ENCODE measurements at places on chromosomes 7 and 10.

GRCh38 chr7:14698239-14698638, 204.3 kb downstream of the DGKB start:
- DNase-seq, result no peak

GRCh38 chr10:125052146-125052545, 108.2 kb downstream of the CTBP2 start:
- DNase-seq, result no peak

GRCh38 chr7:121109145-121109544, 120.6 kb downstream of the CPED1 start:
- no peak for DNase-seq

- DNase-seq, result no peak
These were observed 2.3 kb downstream of the GLRX3 start for GRCh38 chr10:130138479-130138866.

- no peak for DNase-seq
These were observed 39.2 kb upstream of the COL1A2 start for GRCh38 chr7:94355454-94355853.

DNA sequence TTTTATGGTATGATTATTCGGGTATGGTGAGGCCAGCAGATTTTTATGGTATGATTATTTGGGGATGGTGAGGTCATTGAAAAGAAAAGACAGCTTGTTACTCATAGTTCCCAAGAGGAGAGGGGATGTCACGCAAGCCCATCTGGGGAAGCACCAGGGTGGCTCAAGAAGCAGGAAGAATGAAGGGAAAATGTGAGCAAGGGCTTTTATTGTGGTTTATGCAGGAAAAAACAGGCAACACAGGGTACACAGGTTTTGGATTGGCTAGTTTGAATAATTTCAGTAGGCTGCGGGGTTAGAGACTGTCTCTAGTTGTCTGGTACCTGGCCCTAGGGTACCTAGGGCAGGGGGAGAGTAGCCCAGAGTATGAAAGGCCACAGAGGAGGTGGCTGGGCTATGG, 26.8 kb upstream of the DGKI start:
- DNase-seq, result no peak

- DNase-seq, result no peak
These were observed 30.3 kb upstream of the GRB10 start for GRCh38 chr7:50812841-50813475.

DNA sequence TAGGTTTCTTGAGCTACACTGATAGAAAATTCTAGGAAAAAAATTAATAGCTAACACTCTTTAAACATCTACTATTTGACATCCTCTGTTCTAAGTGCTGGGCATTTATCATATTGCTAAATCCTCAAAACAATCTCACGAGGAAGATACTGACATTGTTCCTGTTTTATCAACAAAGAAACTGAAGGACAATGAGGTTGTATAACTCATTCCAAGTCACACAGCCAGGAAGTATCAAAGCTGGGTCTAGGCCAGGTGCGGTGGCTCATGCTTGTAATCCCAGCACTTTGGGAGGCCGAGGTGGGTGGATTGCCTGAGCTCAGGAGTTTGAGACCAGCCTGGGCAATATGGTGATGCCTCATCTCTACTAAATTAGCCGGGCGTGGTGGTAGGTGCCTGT, 51.6 kb upstream of the IL6 start:
- no peak for DNase-seq

- no peak for DNase-seq
These were observed 12.5 kb upstream of the EBLN1 start for GRCh38 chr10:22230158-22230833.

GRCh38 chr10:31146491-31147209, 115.0 kb upstream of the ZNF438 start:
- peak; percentile 41 for DNase-seq

GRCh38 chr7:12409097-12409711, 5.5 kb upstream of the VWDE start:
- DNase-seq, result no peak

DNA sequence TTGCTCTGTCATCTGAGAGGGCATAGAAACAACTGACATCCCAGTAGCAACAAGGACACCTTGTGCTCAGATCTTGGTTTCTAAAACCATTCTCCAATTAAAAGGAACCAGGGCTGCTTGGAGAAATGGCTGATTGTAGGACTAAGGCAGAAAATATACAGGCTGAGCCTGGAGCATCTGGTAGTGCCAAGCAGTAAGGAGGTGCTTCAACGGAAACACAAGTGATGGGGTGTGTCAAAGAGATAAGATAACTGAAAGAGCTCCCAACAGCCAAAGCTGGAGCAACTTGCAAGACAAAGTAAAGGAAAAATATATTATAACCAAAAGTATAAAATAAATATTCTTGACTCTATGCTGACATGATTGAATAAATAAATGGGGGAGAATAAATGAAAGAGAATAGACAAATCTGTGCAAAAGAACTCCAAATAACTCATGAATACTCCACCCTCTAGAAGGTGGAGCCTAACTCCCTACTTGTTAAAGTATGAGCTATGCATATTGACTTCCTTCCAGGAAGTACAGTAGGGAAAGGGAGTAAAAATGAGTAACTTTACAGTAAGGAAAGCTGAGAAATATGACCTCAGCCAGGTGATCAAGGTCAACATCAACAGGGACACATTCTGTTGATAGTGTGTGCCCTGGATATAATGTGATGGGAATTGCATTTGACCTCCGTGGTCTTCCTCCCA, 162.4 kb downstream of the NOC3L start:
- DNase-seq, result no peak

GRCh38 chr7:23628370-23628769, 31.2 kb downstream of the CCDC126 start:
- DNase-seq, result no peak

- DNase-seq, result no peak
These were observed 52.6 kb downstream of the HSPA12A start for GRCh38 chr10:116689744-116690143.

- no peak for DNase-seq
These were observed 68.4 kb downstream of the PHTF2 start for GRCh38 chr7:77866786-77867536.

- DNase-seq, result no peak
These were observed 107.4 kb downstream of the ETV1 start for GRCh38 chr7:13882051-13882450.

DNA sequence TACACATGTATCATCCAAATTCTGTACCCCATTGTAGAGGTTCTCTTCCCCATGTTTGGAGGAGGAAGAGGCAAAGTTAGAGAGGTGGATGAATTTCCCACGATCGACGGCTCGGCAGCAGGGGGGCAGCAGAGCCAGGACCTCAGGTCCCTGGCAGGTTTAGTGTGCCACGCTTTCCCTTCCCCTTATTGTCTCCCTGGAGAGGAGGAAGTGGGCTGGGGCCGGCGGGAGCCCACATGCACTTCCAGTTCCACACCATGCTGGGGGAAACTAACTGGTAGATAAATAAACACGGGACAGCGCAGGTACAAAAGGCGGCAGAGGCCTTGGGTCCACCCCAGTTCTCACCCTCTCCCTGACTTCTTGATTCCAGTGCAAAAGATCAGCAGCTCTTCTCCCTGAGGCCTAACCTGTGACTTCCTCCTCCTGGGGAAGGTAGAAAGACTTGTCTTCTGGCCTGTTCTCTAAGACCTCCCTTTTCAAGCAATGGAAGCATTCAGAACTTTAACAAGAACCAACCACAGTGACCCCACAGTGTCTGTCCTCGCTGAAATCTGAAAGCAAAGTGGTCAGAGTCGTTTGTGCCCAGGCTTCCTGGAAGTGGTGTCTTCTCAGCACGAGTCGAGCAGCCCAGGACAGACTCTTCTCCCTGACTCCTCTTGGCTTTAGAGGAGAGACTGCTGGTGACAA, 30.5 kb upstream of the SRGN start:
- peak; percentile 50 for DNase-seq

- DNase-seq, result no peak
These were observed 942 bp upstream of the KIAA1217 start for GRCh38 chr10:24207781-24208611.

DNA sequence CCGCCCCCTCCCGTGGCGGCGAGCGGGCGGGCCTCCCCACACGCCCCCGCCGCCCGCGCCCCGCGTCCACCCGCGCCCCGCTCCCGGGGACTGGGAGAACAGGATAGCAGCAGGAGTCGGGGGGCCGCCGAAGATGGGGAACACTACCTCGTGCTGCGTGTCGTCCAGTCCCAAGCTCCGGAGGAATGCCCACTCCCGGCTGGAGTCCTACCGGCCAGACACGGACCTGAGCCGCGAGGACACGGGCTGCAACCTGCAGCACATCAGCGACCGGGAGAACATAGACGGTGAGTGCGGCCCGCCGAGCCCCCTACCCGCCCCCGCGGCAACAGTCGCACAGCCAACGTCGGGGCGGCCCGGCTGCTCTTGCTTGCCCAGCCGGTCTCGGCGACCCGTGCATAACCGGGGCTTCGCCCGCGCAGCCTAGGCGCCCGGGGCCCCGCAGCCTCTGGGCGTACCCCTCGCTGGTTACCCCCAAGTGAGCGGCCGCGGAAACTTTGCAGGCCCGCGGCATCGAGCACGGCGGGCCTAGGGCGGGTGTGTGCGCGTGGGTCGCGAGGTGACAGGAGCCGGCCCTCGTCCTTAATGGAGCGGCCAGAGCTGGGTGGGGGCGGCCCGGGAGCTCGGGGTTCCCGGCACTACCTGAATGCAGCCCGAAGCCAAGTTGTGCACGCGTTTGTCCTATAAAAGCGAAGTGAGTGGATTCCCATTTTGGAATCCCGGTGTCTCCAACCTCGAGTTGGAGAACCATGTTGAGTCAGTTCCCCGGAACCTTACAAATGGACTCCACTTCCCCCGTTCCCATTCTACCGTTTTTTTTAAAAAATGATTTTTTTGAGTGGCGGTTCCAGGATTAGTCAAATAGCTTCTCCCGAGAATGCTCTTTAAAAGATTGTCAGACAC, 863 bp downstream of the CCNY start:
- DNase-seq, result peak; percentile 68

- DNase-seq, result no peak
These were observed 68.6 kb upstream of the MEOX2 start for GRCh38 chr7:15755061-15755460.

GRCh38 chr10:49497358-49497757, 41.6 kb downstream of the ERCC6 start:
- no peak for DNase-seq

DNA sequence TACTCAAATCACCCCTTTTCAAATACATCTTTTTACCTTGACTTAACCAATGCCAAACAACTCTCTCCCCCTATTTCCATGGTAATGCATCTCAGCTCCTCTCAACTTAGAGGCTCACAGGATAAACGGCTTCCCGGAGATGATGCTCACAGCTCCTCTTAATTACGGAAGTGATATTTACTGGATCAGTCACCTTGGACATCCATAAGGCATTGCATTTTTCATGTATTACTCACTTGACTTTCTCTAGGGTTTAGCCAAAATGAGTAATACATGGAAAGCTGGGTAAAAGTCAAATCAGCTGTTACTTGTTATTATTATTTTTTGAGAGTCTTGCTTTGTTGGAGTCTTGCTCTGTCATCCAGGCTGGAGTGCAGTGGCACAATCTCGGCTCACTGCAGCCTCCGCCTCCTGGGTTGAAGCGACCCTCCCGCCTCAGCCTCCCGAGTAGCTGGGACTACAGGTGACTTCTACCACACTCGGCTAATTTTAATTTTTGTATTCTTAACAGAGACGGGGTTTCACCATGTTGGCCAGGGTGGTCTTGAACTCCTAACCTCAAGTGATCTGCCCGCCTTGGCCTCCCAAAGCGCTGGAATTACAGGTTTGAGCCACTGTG, 73.3 kb upstream of the RHEB start:
- no peak for DNase-seq

DNA sequence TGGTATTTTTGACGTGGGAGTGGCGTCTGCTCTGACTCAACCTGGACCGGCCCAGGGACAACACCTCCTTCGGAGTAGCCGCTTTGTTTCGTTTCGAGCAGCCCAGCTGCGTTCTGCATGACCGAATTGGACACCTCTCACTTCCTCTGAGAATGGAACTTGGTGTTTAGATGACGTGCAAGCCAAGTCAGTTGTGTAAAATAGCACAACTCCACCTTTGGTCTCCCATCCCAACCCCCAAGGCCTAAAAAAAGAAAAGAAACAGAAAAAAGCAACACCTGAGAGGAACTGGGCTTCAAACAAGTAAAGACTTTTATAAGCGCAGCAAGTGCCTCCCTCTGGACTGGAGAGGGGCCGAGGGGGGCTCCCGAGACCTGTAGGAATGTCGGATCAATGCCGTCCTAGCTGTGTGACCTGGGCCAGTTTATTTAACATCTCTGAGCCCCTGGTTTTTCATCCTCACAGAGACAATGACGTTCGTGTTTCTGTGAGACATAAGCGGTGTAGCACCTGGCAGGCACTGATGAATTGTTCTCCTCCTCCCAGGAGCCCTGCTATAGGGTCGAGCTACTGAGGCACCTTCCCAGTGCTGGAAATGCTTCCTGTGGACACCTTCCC, 52.0 kb upstream of the SMNDC1 start:
- DNase-seq, result peak; percentile 83

GRCh38 chr10:48550071-48550691, 54.7 kb downstream of the ARHGAP22 start:
- no peak for DNase-seq

- no peak for DNase-seq
These were observed 128.0 kb downstream of the GLI3 start for GRCh38 chr7:42108803-42109528.

DNA sequence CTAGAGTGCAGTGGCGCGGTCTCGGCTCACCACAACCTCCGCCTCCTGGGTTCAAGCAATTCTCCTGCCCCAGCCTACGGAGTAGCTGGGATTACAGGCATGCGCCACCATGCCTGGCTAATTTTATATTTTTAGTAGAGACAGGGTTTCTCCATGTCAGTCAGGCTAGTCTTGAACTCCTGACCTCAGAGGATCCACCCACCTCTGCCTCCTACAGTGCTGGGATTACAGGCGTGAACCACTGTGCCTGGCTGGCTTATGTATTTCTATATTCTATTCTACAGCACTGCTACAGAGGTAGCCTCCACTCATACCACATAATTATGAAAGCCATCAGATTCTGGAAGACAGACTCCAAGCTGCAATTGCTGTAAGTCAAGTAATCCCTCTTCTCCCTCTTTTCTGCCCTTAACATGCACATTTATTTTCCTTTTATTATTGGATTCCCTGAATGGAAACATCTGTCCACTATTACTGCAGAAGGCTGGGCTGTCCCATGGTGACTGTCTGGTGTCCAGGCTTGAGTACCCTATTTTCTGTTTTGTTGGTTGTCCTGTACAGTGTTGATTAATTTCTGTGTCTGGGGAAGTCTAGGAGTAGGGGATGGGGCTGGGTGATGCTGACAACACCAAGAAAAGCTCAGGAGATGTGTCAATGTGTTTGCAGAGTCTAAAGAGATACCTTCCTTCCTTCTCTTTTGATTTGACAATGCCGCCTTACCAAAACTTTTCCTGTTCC, 5.8 kb upstream of the ZNF487 start:
- no peak for DNase-seq

DNA sequence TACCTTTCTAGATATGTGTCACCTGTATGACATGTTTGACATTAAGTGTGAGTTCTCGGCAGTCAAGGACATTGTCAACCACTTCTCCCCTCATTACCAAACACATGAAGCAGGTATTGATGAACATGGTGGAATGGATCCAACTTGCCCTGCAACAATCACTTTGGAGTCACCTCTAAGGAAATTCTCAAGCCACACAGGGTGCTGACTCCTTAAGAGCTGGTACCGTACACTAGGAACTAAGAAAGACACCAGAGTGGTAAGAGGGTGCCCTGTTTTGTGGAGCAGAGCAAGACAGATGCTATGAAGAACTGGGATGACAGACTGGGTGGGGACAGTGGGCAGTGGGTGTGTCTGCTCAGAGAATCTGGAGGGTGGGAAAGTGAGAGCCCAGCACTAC, 17.4 kb upstream of the SORBS1 start:
- no peak for DNase-seq

- no peak for DNase-seq
These were observed 23.7 kb downstream of the EPDR1 start for GRCh38 chr7:37943905-37944736.
